ENCODE measurements at places on chromosomes 3 and 15. TPM values are rescaled to one million over a fixed set of nuclear protein-coding genes. Genes with fewer than 3 reads are reported as not detected.

GRCh38 chr15:47548231-47548630 lies 169.1 kb upstream of the SEMA6D start:
- no peak for DNase-seq

DNA sequence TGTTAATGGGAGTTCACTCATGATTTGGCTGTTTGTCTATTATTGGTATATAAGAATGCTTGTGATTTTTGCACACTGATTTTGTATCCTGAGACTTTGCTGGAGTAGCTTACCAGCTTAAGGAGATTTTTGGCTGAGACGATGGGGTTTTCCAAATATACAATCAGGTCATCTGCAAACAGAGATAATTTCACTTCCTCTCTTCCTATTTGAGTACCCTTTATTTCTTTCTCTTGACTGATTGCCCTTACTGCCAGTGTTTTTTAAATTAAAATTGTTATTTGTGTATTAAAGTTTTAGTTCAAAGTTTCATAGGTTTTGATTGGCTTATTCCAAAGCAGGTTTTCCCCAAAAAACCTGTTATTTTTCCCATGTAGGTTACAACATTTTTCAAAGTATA lies 390.5 kb upstream of the RBMS3 start:
- DNase-seq = no peak

Gene RBP2
- total RNA-seq = not detected

DNA sequence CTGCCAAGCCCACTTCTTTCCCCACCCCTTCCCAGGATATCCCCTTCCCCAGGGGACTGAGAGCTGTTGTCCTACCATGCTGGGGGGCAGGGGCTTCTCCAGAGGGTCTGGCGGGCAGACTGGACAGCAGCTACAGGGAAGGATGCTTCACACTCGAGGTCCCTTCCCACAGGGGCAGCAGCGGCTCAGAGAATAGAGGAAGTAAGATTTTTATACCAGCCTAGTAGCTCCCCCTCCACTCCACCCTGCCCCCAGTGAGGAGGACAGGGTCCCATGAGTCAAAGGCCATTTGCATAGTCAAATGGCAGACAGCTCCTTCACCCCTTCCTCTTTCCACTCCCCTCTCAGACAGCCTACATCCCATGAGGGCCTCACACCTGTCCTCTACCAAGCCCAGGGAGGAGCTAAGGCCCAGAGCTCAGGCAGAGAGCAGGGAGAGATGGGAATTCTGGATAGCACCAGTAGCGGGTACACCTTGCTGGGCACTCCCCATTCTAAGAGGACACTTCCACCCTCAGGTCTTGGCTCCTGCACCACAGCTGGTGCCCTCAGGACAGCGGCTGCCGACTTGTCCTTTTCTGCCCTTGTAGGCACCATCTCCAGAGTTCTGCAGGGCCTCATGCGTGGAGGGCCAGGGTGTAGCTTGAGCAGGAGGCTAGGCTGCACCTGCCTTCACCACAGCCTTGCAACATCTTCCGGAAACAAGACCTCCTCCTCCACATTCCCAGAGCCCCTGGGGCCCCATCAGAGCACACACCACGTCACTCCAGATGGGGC lies at the start of gene TLR9:
TSS of gene TLR9 (minus strand) at position 194 of the 777 bp plus-strand sequence. CDS start at position 78, 116 bp downstream.
- DNase-seq = no peak

Gene CORO2B
- 5.8 TPM for total RNA-seq

DNA sequence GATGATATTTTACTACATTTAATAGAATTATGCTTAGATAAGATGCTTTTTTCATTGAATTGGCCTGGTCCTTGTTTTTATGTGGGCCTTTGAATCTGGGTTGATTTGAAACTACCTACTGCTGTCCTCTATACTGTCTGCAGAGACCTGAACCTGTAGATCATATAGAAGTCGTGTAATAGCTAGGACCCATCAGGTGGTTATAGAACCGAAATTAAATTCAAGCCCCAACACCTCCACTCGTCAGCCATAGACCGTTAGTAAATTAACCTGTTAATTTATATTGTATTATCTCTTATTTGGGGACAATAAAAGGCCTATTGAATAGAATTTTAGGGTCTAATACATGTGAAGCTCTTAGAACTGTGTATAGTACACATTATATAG lies 108.4 kb downstream of the MBNL1 start:
- no peak for DNase-seq

GRCh38 chr3:143413372-143413771 lies 293.8 kb downstream of the CHST2 start:
- no peak for DNase-seq

Gene CAPN3
- 7.6 TPM for total RNA-seq

DNA sequence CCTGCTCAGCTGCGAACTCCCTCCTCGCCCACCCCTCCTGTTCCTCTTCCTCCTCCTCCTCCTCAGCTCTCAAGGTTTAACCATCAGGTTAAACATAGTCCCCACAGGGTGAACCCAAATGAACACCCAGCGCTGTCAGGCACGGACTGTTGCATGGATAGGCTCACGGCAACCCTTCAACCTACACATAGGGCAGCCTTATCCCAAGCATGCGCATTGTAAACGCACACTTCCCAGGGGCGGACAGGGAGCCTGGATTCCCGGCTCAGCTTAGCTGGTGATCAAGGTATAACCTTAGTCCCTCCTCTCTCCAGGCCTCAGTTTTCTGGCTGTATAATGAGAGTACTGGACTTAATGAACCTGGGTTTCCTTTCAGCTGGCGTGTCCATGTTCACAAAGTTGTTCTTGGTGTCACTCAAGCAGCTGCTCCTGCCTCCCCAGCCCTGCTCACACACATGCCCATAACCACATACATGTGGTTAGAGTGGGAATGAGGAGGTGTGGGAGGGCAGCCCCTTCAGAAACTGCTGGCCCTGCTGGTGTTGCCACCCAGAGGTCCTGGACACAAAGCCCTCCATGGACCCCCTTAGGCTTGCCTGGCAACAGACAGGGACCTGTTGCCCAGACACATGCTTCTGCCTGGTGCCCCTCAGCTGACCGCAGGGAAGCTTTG lies 20.9 kb upstream of the VPS33B start:
- DNase-seq = no peak

DNA sequence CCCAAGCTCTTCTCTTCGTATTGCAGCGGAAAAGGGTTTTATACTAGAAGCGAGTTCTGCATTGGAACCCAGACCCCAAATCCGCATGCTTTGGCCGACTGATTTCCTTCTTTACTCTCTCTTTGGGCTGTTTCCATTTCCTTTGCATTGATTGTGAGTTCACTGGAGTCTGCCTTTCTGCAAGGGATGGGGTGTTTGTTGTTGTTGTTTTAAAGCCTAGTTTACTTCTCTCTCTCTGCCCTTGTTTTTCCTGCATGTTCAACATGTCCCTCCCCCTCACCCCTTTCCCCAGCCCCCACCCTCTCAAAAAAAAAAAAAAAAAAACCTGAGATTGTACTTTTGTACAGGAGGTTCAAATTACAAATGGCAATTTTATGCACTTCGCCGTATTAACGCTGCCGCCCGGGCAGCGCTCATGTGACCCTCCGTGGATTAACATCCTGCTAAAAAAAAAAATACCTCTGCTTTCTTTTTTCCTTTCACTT lies 2.2 kb downstream of the NR2F2 start:
- no peak for DNase-seq

DNA sequence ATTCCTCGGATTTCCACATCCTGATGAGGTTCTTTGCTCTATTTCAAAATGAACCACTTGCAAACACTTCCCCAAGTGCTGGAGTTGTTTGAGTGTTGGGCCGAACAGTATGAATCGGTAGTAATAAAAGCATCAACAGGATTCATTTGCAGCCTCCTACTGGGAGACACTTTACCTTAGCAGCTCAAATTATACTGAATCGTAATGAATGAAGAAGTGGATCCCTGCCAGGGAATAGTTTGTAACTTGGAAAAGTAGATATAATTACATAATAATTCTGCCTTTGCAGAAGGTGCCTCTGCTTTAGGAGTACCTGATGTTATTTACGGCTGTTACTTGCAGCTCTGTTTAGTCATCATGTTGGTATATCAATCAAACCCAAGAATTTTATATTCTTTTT lies 669.1 kb downstream of the CADM2 start:
- DNase-seq = no peak

DNA sequence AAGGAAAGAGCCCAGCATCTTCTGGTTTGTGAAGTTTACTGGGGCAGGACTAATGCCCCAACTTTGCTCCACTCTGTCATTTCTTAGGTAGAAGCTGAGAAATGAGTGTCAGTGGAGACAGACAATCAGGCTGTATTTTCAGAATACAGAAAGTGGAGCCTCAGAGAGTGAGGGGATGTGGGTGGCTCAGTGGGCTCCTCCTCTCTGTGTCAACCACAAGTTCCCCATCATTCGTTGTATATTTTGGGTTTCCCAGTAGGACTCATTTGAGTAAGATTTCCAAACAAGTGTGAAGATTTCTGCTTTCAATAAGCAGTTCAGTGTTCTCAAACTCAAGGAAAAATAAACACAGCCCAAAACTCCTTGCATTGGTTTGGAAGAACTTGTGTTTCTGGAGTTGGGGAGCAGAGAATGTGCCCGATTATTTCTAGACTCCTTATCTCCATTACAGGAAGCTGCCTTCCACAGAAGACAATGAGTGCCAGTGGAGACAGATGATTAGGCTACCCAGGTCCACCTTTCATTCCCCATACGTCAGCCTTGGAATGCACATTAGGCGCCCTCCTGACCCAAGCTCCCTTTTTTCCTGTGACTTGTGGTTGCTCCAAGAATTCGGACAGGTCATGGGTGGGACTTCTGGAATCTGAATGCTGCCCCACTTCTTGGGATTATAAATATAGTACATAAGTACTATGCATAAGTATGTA lies 792.1 kb upstream of the LMCD1 start:
- DNase-seq = no peak

DNA sequence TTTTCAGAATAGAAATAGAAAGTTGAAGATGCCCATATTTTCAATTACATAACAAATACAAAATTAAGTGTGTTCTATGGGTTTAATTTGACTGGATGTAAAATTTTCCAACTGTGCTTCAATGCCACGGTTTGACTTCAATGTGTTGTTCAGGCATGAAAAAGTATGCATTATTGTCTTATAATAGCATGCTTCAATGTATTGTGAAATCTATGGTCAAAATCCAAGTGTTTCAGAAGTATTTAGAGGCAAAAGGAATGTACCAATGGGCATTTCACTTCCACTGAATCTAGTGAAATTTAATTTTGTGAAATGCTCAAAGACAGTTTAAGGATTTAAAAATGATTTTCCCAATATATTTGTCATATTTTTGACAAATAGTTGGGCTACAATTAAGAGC lies 16.0 kb downstream of the NEK10 start:
- no peak for DNase-seq

All from right cardiac atrium (tissue), 5 donors.